ENCODE measurements at places on chromosomes 16 and 17. TPM values are rescaled to one million over a fixed set of nuclear protein-coding genes. Genes with fewer than 3 reads are reported as not detected.

DNA sequence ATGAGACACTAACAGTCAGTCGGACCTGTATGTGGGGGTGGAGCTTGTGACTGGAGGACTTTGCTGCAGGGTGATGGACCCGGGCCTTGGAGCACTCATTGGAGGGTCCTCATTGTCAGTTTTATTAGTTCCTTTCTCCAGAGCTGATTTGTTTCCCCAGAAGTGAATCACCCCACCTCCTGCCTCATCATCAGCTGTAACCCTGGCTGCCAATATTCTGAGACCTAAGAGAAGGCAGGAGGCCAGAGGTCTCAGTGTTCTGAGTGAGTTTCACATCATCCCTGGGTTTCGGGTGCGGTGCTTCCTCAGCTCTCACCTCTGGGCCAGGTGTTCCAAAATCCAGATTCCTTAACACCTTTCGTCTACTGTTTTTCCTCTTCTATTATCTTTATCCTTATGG is 49.9 kb upstream of the KIFC3 start:
- DNase-seq: no peak

- no peak for DNase-seq
These were observed 385.8 kb upstream of the MAF start for GRCh38 chr16:79986352-79986751.

The DNASE1L2 gene
- polyA plus RNA-seq: 0.90 TPM

DNA sequence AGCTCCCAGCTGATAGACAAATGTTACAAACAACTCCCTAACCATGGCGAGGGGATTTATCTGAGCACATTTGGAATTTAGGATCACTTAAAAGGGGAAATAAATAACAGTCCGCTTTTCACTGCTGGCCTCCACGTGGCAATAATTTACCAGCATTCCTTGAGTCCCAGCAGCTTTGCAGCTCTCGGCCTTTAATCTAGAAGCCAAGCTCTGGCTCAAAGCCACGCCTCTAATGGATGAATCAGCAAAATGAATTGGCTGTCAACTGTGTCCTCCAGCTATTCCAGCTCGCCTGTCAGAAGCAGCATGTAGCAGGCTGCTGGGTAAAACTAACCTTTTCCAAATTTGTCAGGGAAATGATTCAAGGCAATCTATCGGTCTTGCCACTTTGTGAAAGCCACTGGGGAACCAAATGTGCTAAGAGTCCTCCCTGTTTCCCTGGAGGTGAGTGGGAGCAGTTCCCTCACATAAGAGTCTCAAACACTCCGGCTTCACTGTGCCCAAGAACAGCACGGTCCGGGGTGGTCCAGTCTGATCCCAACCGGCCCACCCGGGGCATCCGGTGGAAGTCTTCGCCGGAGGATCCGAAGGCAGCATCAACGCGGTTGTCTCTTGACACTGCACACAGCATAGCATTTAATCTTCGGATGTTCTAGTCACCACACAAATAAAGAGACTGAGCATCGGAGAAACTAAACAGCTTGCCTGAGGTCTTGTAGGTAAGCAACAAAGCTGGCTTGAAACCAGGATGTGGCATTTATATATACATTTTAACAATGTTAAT is 143.3 kb downstream of the PARN start:
- DNase-seq: peak; percentile 84
